Motor neuron (in vitro differentiated cells): ENCODE measurements at places on chromosomes 2 and 18.

- ATAC-seq: no peak
Observed at GRCh38 chr2:111705239-111705638, 178.8 kb downstream of the ANAPC1 start.

GRCh38 chr2:99957332-99958133 is 184.9 kb downstream of the AFF3 start:
- ATAC-seq: peak; percentile 53

- no peak for ATAC-seq
Observed at GRCh38 chr2:11396467-11397445, 52.3 kb upstream of the ROCK2 start.

DNA sequence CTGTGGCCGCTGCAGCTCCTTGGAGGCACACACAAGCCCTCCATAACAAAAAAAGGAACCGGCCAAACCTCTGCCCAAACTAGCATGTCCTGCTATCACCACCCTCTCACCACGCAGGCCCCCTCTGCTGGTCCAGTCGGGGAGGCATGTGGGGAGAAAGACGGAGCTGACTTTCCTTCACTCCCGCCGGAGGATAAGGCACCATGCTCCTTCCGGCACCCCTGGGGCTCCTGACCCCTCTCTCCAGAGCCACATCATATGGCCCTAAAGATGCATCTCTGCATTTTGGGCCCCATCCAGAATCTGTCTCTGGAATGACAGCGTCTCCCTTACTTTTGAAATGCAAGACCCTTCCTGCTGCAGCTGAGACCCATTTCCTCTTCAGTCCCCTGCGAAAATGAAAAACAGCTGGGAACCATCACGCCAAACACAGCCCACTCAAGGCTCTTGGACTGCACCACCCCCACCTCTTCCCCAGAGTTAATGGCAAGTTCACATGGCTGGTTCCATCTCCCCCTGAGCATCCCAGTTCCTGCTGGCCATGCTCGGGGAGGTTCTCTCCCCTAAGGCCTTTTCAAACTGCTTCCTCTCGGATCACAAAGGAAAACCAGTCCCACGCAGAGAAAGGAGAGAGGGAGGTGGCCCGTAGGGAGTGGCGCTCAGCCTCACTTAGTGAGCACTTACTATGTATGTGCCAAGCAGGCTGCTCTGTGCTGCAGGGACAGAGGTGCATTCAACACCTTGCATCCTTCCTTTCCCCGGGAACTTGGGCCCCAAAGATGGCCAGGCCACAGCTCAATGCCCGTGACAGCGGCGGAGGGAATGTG is 35.2 kb upstream of the MLPH start:
- ATAC-seq: no peak

GRCh38 chr2:98177286-98177685 is 90.3 kb downstream of the VWA3B start:
- no peak for ATAC-seq

DNA sequence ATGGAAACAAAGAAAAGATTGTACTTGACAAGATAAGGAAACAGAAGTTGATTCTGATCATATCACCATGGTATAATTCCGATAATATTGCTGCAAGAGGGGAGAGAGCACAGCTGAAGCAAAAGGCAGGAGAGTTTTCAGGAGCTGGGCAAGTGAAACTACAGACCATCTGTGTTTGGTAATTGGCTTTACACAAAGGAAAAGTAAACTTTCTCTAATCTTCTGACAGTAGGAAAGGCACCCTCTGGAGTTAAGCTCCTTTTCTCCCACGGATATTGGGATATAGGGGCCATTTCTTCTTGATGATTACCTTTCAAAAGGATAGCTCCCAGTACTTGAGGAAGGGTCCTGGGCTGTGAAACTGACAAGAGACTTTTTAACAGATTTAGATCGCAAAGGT is 29.9 kb upstream of the REG3A start:
- no peak for ATAC-seq

DNA sequence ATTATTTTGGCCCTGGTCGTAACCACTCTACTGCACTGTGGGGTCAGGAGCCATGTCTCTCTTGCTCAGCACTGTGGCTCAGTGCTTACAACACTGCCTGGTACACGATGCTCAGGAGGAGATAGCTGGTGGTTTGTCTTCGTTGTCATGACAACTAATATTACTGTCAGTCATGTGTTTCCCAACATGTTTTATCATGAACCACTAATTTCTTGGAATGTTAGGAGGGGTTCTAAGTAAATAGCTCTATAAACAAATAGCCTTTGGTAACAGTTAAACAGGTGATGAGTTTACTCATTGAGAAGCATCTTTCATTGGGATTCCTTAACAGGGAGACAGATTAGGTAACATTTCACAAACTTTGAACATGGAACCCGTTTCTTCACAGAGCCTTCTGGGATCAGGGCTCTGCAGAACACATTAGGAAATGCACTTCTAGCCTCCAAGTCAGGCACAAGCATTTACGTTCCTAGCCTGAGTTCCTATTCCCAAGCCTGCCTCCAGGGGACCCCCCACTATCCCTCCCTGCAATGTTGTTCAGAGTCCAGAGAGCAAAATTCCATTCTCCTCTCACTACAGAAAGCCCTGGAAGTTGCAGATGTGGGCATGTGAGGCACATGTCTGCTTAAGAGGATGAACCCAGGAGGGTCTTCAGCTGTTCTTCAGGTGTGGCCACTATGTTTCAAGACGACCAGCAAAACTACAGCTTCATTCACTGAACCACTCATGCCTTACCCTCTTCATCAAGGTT is 6.4 kb upstream of the RBM44 start:
- no peak for ATAC-seq

DNA sequence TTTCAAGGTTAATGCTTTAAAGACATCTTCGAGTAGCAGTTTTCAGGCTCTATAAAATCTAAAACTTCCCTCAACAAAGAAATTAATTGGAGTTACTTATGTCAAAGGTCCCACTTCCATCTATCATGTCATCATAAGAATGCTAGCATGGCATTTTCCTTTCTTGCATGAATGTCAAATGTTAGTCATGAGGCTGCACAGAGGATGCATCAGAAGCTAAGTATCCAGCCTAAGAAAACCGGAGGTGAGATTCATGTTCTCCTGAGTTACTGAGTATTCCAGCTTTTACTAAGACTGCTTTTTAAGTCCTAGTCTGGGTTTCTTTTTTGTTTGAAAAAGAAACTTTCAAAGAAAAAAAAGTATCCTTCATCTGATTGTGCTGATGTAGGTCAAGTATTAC is 130.6 kb upstream of the CDH19 start:
- no peak for ATAC-seq

- no peak for ATAC-seq
Observed at GRCh38 chr2:124088616-124089015, 63.5 kb downstream of the CNTNAP5 start.

GRCh38 chr2:199833525-199833924 is 17.5 kb downstream of the FTCDNL1 start:
- ATAC-seq: peak; percentile 18

DNA sequence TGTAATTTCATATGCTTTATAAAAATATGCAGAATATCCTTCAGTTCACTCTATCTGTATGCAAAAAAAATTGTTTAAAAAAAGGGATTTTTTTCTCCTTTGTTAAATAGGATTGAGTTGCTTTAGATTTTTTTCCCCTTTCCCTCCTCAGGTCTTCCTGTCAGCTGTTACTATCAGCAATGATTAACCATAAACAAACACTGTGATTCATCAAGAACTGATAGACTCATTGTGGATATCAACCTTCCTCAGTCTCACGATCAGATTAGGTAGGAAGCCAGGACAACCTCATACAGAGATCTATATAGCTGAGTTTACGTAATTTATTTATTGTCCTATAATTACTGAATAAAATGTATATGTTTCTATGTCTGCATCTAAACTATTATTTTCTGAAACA is 2136.2 kb upstream of the CELF4 start:
- no peak for ATAC-seq

DNA sequence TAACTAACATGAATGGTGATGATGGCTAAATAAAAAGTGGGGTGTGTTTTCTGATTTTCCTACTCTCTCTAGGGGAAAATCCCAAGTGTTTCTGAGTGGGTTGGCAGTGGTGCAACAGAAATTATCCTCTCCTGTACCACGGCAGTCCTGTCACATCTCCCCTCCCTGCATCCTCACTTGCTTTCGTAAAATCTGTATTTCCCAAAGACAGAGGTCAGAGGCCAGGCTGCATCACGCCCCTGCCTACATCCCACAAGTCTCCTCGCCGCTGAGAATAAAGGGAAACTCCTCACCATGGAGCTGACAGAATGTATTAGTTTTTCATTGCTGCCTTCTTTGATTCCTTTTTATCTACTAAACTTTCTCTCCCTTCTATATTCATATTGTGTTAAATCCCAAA is 13.1 kb downstream of the FBLN7 start:
- no peak for ATAC-seq

DNA sequence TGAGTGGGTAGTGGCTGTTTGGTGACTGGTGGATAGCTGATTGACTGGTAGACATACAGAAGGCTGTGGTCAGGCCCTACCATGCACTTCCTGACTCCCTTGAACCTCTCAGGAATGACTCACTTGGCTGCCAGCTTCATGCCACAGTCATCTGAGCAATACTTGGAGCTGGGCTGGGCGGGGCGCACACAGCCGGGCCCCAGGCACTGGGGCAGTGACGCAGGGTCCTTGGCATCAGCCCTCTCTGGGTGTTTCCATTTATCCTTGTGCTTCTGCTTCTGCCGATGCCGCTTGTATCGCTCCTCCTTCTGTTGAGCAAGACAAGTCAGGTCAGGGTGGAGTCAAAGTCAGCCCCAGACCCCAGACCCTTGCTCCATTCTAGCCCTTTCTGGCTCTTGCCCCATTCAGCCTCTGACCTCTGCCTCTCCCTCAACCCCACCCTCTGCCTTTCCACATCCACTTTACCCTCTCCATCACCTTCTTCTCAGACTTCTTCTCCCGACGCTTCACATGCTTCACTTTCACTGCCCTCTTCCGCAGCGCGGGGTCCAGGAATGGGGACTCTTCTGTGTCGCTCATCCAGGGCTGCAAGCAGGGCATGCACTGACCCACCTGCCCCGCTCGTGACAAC is 3.0 kb upstream of the MBD1 start:
- no peak for ATAC-seq

- ATAC-seq: no peak
Observed at GRCh38 chr2:233342301-233342700, 12.0 kb upstream of the DGKD start.

- ATAC-seq: no peak
Observed at GRCh38 chr18:79732721-79733025, 53.1 kb downstream of the CTDP1 start.

DNA sequence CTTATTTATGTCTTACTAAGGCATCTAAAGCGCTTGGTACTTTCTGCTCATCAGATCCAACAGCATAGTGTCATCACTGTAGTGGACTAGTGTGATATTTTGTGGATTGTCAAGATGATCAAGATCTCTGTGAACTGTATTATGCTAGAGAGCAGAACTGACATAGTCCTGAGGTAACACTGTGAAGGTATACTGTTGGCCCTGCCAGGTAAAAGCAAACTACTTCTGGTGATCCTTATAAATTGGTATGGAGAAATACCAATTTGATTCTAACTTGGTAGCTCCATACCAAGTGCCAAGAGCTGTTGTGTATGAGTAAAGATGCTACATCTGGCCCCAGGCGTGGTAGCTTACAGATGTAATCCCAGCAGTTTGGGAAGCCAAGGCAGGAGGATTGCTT is 15.9 kb downstream of the SFTPB start:
- no peak for ATAC-seq

DNA sequence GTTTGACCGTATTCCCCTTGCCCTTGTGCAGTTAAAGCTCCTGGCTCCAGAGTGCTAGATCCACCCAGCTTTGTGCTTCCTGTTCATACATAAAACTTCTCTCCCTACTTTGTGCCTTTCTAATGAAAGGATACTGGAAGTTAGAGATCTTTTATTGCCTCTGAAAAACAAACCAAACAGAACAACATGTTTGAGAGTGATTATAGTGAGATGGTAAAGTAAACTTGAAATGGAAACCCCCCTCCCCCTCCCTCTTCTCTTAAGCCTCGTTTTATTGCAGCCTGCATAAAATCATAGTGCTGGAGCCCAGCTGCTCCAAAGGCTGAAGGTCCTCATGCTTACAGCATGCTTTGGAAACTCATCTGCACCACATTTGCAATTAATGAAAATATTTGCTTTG is 125.1 kb downstream of the TANC1 start:
- no peak for ATAC-seq

GRCh38 chr18:58361212-58361611 is 267.7 kb downstream of the ALPK2 start:
- no peak for ATAC-seq

GRCh38 chr2:48116497-48116896 is 210.2 kb upstream of the FBXO11 start:
- ATAC-seq: no peak

GRCh38 chr2:99805930-99806476 is 316.2 kb upstream of the REV1 start:
- ATAC-seq: peak; percentile 68

DNA sequence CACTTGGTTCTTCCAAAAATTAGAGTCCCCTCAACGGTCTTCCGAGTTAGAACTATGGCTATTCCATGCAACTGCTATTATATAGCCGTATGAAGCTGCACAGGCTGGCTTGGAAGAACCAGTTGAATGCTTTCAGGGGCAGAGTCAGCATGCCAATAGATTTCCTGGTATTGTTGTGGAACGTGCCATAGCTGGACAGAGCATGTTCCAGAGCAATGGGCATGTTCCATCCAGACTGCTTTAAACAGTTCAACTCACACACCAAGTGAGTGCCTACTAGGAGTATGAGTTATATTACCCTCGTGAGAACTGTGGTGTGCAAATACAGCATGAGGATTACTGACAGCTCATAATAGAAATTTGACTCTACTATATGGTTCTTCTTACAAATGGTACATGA is 682.0 kb downstream of the SATB2 start:
- no peak for ATAC-seq

GRCh38 chr2:34549710-34550345 is 950.7 kb upstream of the FAM98A start:
- no peak for ATAC-seq

GRCh38 chr2:104834431-104835153 is 19.3 kb upstream of the POU3F3 start:
- ATAC-seq: peak; percentile 88

- ATAC-seq: no peak
Observed at GRCh38 chr2:113720167-113720566, 36.3 kb downstream of the SLC35F5 start.

GRCh38 chr18:78006774-78007260 is 757.2 kb downstream of the GALR1 start:
- no peak for ATAC-seq

GRCh38 chr2:210224591-210224940 is 681 bp downstream of the ACADL start:
- ATAC-seq: peak; percentile 67
